ENCODE measurements at places on chromosomes 2 and 18.

- DNase-seq = no peak
Measured at GRCh38 chr2:191675807-191676721, 1.9 kb upstream of the NABP1 start.

DNA sequence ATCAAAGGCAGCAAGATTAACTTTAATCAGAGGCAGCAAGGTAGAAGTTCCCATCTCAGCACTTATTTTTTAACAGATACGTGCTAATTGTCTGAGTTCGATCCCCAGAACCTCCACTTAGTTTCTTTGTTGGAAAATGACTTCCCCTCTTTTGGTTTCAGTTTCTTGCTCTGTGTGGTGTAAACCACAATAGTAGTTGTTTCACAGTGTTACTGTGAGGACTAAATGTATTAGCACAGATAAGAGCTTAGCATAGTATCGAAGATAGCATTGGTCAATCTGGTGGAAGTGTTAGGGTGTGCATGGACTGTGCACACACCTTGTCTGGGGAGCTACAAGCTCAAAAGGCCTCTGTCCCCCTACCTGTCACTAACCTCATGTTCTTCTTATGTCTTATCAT lies 988.3 kb upstream of the GYPC start:
- no peak for DNase-seq

- DNase-seq = no peak
Measured at GRCh38 chr18:45958027-45958426, 9.1 kb downstream of the EPG5 start.

DNA sequence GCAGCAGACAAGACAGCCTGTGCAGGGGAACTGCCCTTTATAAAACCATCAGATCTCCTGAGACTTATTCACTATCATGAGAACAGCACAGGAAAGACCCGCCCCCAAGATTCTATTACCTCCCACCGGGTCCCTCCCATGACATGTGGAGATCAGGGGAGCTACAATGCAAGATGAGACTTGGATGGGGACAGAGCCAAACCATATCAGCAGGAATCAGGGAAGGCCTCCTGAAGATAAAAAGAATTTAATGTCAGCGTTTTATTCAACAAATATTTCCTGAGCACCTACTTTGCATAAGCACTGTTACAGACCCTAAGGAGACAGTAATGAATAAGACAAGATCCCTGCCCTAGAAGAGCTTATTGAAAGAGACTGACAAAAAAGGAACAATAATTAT lies 105.0 kb downstream of the AP1S3 start:
- no peak for DNase-seq

DNA sequence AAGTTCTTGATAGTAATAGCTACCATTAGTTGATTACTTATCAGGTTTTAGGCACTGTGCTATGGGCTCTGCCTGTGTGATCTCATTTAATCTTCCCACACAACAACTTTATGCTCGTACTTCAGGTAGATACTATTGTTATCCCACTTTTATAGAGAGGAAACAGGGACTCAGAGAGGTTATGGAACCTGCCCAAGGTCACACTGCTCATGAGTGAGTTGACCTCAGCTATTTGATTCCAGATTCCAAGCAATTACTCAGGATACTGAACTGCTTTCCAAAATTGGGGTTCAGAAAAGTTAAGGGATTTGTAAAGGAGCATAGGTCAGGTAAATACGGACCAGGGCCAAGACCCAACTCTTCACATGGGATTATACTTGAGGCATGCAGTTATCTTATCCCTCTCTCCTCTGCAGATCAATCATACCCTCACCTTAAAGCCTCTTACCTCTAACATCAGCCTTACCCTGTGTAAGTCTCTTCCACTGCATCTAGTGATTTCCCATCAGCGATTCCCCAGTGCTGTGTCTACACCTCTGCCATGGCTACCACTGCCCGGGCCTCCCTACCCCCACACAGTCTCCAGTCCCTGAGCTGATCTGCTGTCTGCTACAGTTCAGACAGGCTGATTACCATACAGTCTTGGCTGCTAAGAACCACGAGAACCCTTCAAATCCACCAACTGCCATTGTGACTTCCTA lies 74.4 kb downstream of the ANTXR1 start:
- DNase-seq = no peak

- DNase-seq = no peak
Measured at GRCh38 chr18:44841752-44842587, 161.3 kb downstream of the SETBP1 start.

GRCh38 chr2:44974064-44974715 lies 32.7 kb downstream of the SIX3 start:
- no peak for DNase-seq
